ENCODE measurements at places on chromosomes 11 and 22.

- no peak for DNase-seq
Measured at GRCh38 chr11:64355078-64355940, 3.7 kb upstream of the RPS6KA4 start.

- DNase-seq, result no peak
Measured at GRCh38 chr11:72955466-72955865, 141.3 kb downstream of the ATG16L2 start.

- no peak for DNase-seq
Measured at GRCh38 chr11:46905806-46906205, 12.5 kb downstream of the LRP4 start.

DNA sequence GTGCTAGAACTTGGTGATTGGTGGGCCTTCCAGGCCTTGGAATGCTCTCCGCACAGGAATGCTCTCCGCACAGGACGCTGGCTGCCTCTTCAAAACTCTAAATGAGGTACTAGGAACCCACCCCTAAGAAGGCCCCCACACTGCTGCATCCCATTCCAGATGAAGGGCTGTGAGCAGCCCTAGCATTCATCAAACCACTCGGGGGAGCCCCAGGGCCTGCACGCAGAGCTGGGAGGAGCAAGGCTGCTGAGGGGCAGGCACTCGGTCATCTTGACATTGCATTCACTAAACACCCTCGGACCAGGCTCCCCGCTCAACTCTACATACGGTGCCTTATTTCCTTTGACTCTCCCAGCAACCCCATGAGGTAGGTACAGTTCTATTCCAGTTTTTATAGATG is 49.2 kb upstream of the EMID1 start:
- DNase-seq, result no peak

DNA sequence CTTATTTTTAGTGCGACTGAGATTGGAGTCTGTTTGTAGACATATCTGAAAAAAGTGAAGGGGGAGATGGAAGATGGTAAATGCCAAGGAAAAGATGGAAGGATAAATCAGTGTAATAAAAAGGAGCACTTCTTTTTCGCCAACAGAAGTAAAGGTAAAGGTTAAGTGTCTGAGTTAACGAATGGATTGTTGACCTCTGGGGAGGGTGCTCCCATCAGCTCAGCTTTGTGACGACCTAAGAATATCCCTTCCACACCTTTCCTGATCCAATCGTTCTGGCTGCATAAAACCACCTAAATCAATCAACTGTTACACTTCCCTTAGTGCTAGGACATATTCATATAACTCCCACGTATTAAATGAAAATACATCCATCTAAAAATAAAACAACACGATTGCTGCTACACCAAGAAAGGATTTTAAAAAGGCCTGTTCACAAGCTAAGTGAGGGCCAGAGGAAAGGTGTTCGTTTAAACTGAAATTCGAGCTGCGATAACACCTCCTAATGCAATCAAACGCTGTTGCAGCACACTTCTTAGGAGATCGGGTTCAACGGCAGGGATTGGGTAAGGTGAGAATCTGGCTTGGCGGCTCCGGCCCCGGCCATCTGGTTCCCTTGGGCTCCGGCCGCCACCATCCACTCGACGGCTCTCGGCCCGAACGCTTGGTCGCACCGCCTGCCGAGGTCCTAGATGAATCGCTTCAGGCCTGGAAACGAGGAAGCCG is 658 bp downstream of the C11orf71 start:
- DNase-seq, result no peak

DNA sequence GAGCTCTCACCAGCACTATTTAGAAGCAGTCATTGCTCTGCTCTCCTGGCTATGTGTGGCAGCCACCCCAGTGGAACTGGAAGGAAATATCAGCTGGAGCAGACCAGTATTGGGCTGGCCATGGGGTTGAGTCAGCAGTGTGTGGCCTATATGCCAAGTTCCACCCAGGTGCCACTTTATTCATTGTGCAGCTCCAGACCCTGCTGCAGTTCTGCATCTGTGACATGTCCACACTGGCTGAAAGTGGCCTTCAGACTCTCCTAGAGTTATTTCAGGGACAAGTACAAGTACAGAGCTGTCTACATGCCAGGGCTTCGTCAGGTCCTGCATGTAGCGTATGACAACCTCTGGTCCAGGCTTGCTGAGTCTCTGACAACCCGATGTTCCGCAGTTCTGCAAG is 55.2 kb downstream of the CABIN1 start:
- DNase-seq, result no peak

DNA sequence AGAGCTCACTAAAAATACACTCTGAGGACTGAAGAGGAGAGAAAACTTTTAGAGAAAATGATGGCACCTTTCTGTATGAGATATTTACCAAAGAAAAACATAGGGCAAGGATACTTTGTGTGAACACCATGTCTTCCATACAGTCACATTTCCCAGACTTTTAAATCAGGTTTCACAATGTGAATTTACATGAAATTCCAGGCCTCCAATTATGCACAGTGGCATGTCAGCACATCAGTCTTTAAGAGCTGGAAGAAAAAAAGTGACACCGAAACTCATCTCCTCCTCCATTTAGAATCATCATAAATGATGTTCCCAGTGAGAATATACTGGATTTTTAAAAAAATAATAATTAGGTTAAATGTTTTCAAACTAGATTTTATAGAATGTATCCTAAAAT is 232.2 kb upstream of the UBASH3B start:
- DNase-seq, result no peak

DNA sequence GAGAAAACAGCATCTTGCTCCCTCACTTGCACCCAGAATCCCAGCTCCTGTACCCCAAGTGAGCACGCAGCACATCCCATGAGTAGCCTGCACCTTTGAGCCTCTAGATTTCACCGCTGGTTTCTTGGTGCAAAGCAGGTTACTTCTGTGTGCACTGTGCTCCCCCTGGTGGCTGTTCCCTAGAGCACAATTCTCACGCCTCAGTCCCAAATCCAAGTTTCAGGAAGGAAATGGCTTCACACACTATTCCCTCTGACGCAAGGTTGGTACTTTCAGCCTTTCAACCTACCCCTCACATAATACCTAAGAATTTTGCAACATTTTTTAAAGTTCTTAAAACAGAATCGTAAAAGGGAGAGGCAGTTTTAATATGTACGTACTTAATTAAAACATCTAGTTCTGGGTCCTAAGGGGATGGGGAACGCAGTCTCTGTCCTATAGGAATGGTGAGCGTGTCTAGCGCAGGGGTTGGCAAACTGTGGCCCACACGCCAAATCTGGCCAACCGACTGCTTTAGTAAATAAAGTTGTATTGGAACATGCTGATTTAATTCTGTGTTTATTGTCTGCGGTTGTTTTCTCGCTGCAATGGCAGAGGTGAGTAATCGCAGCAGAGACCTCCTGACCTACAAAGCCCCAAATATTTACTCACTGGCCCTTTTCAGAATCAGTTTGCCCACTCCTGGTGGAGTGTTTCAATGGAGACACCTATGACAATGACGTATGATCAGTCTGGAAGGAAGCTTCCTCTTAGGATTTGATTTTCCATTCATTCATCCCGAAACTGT is 27.5 kb downstream of the DHCR7 start:
- DNase-seq, result no peak

GRCh38 chr11:124749912-124750311 is 2.1 kb downstream of the VSIG2 start:
- DNase-seq, result no peak

DNA sequence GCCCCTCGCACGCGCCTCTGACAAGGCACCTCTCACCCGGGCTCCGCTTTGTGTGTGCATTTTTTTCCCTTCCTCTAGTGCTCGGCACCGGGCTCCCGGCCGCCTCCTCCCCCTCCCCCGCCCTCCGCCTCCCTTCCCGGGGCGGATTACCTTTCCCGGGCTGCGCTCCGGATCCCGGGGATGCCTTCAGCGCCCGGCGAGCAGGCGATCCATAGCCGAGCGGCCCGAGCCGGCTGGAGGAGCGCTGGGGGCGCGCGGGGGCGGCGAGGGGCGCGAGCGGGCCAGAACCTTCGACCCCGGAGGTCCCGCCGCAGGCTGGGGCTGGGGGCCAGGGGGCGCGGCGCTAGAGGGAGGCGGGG is 282 bp downstream of the MPPED2 start:
- no peak for DNase-seq

GRCh38 chr11:7546324-7546791 is 32.6 kb downstream of the PPFIBP2 start:
- DNase-seq, result no peak

GRCh38 chr11:72223615-72224563 is 678 bp upstream of the INPPL1 start:
- DNase-seq, result no peak

- DNase-seq, result no peak
Measured at GRCh38 chr22:39395936-39396796, 3.4 kb upstream of the TAB1 start.

DNA sequence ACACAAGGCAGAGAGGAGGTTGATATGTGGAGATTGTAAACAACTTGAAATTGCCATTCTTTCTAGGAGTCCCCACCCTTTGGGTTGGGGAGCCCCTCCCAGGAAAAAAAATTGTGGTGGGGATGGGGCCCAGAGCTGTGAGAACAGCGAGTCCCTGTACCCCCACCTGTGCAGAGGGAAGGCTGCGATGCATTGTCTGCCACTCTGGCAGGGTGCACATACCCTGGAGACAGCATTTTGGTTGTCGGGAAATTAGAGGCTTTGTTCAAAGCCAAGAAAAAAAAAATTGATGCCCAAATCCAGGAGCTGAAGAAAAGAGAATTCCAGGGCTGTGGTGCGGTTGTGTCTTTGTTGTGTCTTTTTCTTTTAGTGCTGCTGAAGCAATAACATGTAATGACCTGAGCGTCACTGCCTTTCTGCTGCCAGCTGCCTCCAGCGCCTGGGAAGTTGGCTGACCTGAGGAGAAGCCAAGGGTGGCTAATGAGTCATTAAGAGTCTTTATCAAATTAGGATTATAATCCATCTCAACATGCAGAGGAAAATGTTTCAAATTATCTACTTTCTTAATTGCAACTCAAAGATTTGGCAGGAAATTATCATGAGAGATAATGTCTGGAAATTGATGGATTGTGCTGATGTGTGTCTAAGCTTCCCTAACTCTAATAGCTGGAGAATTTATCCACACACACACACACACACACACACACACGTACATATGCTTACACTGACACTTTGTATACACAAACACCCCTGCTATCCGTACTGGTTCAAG is 8.0 kb upstream of the PKNOX2 start:
- DNase-seq, result no peak

- DNase-seq, result no peak
Measured at GRCh38 chr22:32531931-32532819, 57.6 kb downstream of the FBXO7 start.

- no peak for DNase-seq
Measured at GRCh38 chr11:64874308-64875240, 3.8 kb downstream of the EHD1 start.

DNA sequence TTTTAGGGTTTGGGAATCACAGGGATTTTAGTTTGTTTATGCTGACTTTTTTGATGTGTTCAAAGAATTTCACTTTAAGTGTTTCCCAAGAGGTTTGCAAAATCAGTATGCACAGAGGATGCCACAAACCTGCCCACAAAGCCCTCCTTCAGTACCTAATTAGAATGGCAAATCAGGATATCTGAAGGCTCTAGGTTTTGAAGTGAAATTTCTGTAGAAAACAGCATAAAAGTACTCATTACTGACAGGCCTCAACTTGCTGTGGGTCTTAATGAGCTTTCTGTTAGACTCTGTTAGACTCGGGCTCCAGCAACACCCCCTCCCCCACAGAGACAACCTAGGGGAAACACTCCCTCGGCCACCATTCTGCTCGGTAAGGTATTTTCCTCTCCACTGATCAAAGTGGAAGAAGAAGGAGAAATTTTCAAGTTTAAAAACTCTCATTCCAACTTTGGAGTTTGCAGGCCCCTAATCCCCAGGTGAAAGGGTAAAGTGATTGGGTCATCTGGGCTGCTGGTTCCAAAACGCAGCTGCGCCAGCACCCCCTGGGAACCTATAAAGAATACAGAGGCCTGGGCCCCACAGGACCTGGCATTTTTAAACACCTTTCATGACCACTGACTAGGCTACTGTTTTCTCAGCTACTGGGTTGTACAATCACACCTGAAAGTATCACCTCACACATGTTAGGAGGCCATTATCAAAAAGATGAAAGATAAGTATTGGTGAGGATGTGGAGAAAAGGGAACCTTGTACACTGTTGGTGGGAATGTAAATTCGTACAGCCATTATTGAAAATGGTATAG is 67.5 kb downstream of the PLEKHA7 start:
- no peak for DNase-seq

GRCh38 chr11:10208131-10208575 is 85.9 kb downstream of the SBF2 start:
- no peak for DNase-seq

GRCh38 chr11:76209375-76209972 is 3.2 kb upstream of the WNT11 start:
- no peak for DNase-seq

GRCh38 chr11:78651923-78652842 is 77.5 kb upstream of the NARS2 start:
- DNase-seq, result peak; percentile 14

Data from stimulated activated CD8-positive, alpha-beta memory T cell treated with anti-CD3 and anti-CD28 coated beads, Interleukin-7, amount 100 ng/mL, for 24 hours (primary cell).